ENCODE measurements at places on chromosomes 4 and X.

GRCh38 chr4:87270144-87270543 lies 49.7 kb upstream of the KLHL8 start:
- peak; percentile 24 for DNase-seq

- no peak for DNase-seq
Measured at GRCh38 chr4:153347117-153347516, 2.6 kb downstream of the MND1 start.

DNA sequence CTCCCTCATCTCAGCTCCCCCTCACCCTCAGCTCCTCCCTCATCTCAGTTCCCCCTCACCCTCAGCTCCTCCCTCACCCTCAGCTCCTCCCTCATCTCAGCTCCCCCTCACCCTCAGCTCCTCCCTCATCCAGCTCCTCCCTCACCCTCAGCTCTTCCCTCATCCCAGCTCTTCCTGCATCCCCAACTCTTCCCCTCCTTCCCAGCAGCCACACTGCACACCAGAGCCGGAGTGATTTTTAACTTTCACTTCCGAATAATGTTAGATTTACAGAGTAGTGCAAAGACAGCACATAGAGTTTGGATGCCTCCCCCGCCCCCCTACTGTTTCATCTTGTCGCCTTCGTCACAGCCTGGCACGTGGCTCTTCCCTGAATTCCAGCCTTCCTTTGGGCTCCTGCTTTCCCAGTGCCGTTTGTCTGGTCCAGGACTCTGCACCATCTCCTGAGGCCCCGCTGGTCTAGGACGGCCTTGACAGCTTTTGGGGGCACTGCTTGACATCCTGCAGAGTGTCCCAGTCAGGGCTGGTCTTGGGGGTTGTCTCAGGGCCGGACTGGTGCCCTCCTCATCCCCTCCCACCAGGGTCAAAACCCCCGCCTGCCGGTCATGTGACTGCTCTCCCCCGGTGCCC lies 110.2 kb downstream of the FAM53A start:
- no peak for DNase-seq

DNA sequence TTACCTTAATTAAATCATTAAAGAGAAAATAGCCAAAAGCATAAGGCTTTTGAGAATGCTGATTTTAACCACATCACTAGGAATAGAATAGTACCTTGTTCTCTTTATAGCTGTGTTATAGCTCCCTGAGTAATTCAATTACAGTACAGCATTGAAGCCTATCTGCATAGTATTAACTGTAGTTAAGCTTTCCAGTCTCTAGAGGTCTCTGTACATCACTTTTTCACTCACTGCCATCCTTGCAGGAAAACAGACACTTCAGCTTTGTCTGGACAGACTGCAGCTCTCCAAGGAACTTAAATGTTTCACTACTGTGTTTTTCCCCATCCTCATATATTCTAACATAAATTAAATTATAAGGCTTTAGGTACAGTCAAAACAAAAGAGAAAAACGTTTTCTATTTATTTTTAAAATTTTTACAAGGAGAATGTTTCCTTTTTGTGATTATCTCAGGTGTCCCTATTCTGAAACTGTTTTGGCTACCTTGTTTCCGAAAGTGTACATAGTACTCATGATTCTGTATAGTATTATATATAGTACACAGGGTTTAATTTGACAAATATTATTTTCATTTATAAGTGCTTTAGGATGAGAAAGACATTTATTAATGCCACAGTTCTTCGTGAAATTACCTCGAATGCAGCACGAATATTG lies 407.9 kb downstream of the PCDH18 start:
- peak; percentile 74 for DNase-seq

DNA sequence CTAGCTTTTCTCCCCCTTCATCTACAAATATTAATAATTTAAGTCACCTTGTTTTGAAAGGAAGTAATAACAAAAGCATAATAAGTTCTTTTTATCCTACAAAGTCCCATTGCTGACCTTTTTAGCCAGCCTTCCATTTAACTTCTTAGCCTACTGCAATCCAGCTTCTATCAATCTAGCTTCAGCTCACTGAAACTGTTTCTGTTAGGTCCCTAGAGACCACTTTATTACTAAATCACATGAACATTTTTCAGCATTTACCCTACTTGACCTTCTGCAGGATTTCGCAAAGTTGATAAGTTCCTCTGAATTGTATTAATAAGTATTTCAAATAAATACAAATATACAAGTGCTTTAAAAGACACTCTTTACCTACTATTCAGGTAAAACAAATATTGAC lies 186.5 kb downstream of the ANTXR2 start:
- no peak for DNase-seq

DNA sequence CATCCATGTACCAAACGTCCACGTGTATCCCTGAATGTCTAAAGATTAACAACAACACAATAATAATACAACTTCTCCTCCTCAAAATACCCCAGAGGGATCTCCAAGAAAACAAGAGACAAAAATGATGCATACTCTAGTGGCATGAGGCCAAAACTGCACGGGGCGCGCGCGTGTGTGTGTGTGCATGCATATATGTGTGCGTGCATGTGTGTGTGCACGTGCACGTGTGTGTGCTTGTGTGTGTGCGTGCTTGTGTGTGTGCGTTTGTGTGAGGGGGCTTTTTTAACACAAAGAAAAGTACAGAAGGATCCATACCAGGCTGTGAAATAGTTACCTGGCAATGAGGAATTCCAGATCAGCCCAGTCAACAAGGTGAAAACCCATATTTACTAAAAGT lies 48.5 kb downstream of the PRKX start:
- no peak for DNase-seq

GRCh38 chrX:45352611-45353010 lies 151.9 kb upstream of the DIPK2B start:
- no peak for DNase-seq

DNA sequence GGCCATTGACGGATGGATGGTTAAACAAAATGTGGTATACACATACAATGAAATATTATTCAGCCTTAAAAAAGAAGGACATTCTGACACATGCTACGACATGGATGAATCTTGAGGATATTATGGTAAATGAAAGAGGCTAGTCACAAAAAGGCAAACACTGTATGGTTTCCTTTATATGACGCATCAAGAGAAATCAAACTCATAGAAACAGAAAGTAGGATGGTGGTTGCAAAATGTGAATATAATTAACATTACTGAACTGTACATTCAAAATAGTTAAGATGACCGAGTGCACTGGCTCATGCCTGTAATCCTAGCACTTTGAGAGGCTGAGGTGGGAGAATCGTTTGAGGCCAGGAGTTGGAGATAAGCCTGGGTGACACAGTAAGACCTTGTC lies 9.5 kb upstream of the CASK start:
- no peak for DNase-seq

- DNase-seq = no peak
Measured at GRCh38 chr4:104941661-104942062, 205.0 kb upstream of the TET2 start.

- no peak for DNase-seq
Measured at GRCh38 chr4:84494076-84494475, 5.0 kb downstream of the NKX6-1 start.

DNA sequence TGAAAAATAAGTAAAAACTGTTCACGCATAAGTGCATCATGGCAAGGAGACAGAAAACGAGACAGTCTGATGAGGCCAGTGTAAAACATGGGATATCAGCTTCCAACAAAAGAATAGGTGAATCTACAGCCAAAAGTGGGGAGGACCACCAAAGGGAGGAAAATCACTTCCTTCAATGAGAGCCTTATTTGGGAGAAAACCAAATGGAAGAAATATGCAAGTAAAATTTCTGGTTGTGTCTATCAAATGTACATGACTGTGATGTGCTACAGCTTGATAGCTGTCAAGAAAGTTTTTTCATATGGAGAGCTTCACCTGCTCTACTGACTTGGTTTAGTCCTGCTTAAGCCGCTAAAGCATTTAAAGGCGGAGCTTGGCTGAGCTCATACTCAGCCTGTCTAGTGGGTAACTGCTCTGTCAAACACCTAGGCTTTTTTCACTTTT lies 66.2 kb downstream of the MAGEA1 start:
- DNase-seq = peak; percentile 55

DNA sequence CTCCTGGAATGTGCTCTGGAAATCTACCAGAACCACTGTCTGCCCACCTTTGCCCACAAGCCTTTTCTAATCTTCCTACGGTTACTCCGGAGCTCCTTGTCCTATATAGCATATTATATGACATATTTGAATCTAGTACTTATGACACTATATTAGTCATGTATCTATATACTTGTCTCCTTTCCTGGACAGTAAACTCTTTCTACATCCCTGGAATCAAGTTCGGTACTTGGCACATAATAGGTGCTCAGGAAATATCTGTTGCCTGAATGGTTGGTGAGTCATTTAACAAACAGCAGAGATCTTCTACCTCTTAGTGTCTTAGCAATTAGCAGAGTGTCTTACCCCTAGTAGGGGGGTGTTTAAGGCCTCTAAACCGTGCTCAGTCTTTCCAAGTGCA lies 123.6 kb downstream of the RELL1 start:
- no peak for DNase-seq

GRCh38 chr4:1523907-1524636 lies 117.8 kb upstream of the NKX1-1 start:
- no peak for DNase-seq

- no peak for DNase-seq
Measured at GRCh38 chr4:35883108-35883507, 361.2 kb downstream of the ARAP2 start.
